ENCODE measurements at places on chromosomes 5 and 9. TPM values are rescaled to one million over a fixed set of nuclear protein-coding genes. Genes with fewer than 3 reads are reported as not detected.

- peak; percentile 93 for DNase-seq
Observed at GRCh38 chr9:112050544-112051475, 124.3 kb downstream of the SUSD1 start.

DNA sequence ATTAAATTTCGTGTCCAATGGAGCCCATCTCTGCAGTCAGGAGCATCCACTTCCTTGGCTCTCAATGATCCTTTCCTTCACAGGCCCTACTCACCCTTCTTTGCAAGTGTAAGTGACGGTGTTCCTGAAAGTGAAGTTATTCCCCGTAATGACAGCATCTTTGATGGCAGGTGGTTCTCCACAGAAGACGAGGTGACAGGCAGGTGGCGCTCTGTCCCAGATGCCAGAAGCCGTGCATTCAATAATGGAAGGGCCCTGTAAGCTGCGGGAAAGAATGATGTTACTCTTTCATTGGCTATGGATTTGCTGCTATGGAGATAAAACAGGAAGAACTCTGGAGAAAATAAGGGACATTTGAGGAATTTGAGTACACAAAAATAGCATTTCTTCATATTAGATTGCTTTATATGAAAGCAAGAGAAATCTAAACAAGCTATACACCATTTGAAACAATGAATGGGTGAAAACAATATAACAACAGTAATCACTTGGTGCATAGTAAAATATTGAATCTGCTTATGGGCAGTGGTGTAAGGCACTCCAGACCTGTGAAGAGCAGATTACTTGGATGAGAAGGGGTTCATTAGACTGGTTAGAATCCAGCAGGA is 89.9 kb upstream of the TXNDC8 start:
- DNase-seq, result peak; percentile 52

DNA sequence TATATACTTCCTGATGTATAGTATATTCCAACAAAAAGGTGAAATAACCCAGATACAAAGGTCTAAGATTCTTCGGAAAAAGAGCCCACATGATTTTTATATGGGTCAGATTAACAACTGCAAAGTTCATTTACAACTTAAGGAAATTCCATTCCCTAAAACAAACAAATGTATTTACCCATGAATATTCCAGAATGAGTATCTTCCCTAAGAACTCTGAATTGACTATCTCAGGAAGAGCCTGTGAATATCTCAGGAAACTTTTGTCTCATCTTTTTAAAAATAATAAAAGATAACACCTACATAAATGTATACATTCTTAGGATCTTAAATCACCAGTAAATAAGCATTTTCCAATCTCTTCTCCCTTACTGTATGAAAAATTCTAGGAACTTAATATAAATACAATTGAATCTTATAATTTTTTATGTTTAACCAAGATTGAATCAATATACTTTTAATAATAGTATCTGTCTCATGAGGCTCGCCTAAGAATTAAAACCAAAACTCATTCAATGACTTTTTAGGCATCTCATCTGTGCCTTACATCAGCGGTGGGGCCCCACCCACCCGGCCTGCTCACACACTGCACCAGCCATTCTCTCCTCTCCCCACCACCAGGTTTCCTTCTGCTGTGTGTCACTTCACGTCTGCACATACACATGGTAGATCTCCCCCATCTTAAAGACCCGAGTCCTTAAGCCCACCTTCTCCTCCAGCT is 78.1 kb downstream of the RAPGEF1 start:
- DNase-seq, result peak; percentile 46

GRCh38 chr5:151414536-151414935 is 32.9 kb upstream of the SLC36A1 start:
- DNase-seq, result no peak

DNA sequence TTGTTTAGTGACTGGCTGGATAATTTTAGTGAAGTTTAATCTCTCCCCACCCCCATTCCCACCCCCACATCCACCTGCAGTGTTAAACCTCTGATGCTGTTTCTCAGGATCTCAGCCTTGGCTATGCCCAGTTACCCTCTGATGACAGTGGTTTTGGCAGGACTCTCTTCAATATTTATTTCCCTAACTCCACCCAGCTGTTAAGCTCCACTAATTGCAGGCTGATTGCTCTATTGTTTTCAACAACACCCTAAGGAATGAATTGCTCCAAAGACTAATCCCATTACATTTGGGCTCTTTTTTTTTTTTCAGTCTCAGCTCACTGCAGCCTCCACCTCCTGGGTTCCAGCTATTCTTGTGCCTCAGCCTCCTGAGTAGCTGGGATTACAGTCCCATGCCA is 46.3 kb downstream of the PHAX start:
- no peak for DNase-seq

SOHLH1 gene
- total RNA-seq, result 0.05 TPM

Measured in dermis blood vessel endothelial cell (primary cell).